ENCODE measurements at places on chromosomes 6 and 20.

DNA sequence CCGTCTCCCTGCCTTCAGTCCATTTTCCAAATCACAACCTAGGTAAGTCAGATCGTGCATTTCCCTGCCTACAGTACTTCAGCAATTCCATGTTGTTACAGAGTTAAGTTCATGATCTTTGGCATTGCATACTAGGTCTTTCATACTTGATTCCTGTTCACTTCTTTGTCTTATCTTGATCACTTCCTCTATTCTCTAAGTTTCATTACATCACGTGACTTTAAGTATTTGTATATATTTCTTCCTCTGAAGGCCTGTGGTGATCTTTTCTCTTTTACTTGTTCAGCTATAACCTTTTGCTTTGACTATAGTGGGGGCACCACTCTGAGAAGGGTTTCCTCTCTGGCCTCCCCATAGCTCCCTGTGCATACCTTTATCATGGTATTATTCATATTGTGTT, 100.2 kb downstream of the TRMT11 start:
- DNase-seq = no peak

GRCh38 chr6:90233994-90234393, 62.6 kb downstream of the BACH2 start:
- DNase-seq = no peak

- no peak for DNase-seq
Measured at GRCh38 chr20:219290-220115, 7.6 kb upstream of the DEFB129 start.

- no peak for DNase-seq
Measured at GRCh38 chr6:43034190-43034525, 12.7 kb downstream of the RRP36 start.

DNA sequence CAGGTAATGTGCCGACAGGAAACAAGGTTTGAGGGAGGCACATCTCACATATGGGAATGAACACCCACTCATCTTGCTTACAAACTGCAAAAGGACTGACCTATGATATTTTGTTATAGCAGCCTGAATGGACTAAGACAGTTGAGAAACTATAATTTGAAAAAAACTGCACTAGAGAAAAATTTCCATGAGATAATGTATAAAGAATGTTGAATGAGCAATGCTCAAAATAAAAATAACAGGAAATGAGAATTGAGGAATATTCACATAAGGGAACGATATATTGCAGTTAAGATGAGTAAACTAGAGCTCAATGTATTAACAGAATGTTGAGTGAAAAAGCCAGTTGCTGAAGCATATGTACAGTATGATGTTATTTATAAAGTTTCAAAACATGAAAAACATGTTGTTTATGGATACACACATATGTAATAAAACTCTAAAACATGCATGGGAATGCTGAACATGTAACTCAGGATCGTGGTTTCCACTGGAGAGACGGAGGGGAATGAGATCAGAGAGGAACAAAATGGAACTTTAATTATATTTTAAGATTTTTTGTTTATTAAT, 6.3 kb upstream of the TBC1D22B start:
- no peak for DNase-seq

DNA sequence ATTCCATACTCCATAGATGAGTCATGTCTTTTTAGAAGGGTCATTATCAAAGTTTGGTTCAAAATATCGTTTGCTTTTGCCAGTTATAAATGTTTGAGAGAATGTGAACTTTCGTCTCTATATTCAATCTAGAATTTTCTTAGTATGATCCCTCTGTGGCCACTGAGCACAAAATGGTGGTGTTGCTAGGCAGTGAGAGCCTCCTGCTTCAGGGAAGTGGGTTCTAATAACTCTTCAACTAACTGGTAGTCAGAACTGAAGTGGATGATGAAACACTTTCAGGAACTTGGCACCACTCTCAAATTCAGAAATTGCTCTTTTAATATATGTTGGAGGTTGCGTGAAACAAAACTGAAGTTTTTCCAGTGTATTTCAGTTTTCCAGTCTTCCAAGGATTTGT, 125.0 kb upstream of the DOK5 start:
- DNase-seq = no peak

- no peak for DNase-seq
Measured at GRCh38 chr6:20117474-20117873, 94.8 kb downstream of the MBOAT1 start.

DNA sequence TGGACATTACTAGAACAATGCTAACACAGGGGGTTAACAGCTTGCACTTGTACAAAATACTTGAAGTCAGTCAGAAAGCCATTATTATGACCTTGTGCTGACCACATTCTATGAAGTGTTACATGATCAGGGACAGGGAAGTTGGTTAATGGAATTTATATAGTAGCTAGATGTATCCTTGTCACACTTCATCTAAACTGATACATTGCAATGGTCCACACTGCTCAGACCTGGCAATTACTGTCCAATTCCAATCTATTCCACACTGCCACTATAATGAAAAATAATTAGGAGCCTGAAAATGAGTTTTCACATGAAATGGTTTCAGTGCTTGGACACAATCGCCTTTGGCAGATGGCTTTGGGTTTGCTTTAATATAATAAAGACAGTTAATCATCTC, 850.8 kb downstream of the EPHA7 start:
- DNase-seq = no peak

DNA sequence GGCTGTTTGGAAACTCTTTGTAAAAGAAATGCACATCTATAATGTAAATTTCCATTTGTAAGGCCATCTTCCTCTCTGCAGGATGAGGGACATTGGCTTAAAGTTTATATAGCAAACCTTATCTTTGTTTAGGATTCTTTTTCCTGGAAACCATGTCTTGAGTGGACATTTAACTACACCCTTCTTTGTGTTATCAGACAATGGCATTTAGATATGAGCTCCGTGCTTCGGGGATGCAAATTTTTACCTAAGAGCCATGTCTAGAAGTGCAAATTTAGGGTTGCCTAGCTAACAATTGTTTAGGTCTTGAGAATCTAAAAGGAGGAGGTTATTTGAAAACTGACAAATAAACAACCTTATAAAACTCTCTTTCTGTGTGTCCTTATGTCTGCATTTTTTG, 623.8 kb downstream of the MMUT start:
- DNase-seq = no peak

DNA sequence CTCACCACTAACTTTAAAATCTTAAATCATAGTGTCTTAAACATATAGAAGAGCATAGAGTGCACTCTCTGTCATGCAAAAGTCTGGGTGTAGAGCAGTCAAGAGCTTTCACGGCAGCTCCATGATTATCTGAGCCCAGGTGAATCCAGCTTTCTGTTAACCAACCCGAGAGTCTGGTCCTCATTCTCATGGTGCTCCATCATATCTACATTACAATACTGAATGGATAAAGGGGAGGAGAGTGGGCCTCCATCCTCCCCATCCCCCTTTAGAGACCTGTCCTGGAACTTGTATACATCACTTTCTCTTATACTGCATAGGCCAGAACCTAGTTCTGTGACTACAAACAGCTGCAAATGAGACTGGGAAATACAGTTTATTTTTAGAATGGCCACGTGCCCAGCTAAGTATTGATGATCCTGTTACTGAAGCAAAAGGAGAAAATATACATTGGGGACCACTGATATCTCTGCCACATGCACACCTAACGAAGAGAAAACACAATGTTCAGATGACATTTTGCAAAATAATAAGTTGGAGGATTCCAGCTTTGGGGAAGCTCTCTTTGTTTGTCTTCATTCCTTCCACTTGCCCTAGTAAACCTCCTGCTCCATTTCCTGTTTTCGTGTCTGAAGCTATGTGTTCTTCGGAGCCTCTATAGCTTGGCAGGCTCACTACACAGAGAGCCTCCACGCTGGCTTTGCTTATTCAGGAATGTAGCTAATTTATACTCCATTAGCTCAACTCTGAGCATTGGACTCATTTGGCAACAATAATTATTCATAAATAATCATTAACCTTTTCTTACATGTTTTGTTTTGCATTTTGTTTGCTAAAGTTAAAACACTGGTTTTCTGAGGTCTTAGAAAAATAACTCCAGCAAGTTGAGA, 110.1 kb downstream of the IYD start:
- no peak for DNase-seq

- DNase-seq = no peak
Measured at GRCh38 chr6:3820563-3820962, 28.6 kb upstream of the FAM50B start.

- no peak for DNase-seq
Measured at GRCh38 chr6:138000941-138001340, 106.3 kb downstream of the PERP start.

DNA sequence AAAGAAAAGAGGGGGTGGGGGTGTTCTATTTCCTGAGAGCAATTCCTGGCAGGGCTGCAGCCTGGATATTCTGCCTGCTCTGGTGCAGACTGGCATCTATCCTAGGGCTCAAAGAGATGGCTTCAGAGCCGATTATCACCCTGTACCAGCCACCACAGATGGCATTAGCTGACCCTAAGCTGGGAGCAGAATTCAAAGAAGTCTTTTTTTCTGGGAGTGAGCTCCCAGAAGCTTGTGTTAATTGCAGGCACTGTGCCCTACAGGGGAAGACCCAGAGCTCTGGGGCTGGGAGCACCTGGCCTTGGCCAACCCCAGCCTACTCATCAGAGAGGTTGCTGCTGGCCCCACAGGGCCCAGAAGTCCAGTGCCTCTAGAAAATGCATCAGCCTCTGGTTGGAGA, 85.9 kb downstream of the PXDC1 start:
- no peak for DNase-seq

DNA sequence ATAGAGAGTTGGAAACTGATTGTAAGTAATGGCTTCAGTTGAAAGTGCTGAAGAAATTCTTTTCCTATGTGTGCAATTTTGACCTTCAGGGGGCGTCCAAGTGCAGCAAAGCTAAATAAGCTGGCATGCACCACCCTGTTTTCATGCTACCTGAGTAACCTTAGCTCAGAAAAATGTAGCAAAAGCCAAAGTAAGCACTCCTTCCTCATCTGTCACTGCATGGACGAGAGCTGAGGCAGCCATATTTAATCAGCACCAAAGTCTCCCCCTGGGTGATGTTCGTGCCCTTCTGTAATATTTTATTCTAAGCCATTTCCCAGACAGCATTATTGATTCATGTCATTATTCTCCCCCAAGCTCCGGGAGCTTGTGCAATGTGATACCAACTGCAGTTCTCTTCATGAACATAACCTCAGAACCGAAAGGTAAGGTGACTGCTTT, 123.1 kb downstream of the RPS12 start:
- no peak for DNase-seq

DNA sequence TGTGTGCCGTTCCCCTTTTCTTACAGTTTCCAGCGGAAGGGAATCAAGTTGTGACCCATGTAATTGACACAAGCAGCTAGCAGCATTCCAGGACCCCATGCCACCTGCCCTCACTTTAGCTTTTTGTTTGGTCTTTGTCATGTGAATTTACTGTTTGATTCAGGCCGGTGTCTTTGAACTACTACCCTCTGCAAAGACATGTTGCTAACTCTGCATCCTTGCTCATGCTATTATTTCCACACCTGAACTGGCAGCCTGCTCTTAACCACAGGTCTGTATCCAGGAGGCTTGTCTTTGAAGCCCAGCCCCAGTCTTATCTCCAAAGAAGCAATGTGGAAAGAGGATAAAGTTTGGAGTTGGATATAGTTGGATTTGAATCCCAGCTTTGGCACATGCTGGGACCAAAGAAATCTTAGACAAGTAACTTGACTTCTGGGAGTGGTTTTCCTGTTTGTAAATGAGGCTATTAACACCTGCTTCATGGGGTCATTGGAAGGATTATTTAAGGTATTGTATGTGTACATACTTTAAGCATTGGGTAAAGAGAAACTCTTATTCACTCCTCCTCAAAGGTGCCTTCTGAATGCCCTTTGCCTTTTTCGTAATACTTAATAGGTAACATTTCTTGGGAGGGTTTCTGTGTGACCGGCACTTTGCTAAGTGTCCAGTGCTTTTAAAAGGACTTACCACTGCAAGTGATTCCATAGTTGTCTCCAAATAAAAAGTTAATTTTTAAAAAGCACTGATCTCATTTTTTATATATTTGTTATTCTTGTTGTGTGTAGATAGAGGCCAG, 52.4 kb downstream of the RALY start:
- no peak for DNase-seq

DNA sequence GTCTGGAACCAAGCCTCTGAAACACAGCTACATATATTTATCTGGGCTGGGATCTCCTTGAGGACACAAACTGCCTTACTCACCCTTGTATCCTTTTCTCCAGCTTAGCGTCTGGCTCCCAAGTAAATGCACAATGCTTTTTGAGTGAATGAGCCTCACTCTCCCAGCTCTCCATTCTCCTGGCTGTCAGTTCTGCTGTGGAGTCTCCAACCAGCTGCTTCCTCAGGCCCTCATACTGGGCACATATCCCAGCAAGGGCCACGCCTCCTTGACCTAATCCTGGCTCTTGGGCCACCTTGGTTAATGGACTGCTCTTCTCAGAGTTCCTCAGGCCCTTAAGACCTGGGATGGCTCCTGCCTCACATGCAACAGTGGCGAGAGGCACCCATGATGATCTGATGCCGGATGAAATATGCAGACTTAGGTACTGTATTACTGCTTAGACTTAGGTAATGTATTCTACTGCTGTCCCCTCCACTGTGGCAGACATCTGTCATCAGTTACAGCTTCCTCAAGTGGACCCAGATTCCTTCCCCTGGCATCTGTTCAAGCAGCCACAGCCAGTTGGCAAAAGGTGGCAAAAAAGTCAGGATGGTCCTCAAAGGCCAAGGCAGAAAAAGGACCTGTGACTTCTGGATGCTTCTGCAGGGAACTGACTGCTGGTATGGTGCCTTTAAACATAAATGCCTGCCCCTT, 16.5 kb downstream of the SNHG17 start:
- DNase-seq = no peak

DNA sequence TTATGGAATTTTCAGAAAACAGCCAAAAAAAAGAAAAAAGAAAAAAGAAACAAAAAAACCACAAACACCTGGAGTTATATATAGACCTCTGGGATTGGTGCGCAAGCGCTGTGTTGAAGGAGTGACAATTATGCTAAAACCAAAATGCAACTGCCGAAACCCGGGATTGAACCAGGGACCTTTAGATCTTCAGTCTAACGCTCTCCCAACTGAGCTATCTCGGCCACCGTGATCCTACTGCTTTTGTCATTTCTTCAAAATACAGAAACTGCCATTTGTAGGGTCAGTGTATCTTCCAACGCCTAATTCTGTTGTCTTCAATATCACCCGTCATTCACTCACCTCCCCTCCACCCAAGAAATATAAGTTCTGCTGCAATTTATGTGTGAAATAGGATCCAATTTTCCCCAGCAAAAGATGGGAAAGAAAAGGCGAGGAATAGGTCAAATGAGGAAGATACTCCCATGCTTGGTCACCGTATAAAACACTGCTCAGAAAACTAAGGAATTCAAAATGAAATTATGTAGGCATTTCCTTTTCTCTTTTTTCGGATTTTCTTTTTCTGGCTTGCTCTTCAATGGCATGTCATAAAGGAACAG, 116.0 kb downstream of the TRIM27 start:
- no peak for DNase-seq

GRCh38 chr6:100613656-100614055, 148.9 kb upstream of the SIM1 start:
- no peak for DNase-seq

Data from activated CD4-positive, alpha-beta T cell treated with anti-CD3 and anti-CD28 coated beads, Interleukin-2, amount 50 U/mL, for 24 hours (primary cell).